ENCODE measurements at places on chromosomes 2 and 18. TPM values are rescaled to one million over a fixed set of nuclear protein-coding genes. Genes with fewer than 3 reads are reported as not detected.
A peak's percentile ranks its signal among the peaks of the same experiment; 100 is the strongest.

- DNase-seq: no peak
Observed at GRCh38 chr18:30106356-30106755, 936.2 kb downstream of the DSC3 start.

DNA sequence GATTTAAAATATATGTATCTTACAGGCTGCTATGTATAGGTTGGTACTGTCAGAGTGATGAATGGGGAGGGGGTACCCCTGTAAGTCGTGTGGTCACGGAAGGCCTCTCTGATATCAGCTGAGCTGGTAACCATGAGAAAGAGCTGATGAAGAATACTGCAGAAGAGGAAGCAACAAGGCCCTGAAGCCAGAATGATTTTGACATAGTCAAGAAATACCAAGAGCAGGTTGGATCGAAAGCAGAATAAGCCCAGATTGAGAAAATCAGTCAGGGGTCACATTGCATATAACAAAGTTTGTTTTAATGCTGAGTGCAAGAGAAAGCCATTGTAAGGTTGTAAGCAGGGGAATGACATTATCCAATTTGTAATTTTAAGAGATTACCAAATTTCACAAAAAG is 57.3 kb downstream of the UNC50 start:
- no peak for DNase-seq

DNA sequence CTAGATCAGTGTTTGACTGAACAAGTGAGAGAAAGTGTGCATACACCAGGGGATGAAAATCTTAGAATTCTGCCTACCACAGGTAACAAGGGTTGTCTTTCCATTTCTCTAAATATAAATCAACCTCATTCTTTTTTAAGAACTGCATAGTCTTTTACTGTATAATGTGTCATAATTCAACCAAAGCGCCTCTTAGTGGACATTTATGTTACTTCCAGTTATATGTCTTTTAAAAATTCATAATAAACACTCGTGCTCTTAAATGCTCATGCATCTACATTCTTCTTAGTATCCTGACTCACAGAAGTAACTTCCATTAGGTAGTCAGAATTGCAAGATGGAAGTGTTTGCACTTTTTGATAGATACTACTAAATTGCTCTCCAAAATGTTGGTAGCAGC is 76.2 kb downstream of the CHRNA1 start:
- no peak for DNase-seq

- no peak for DNase-seq
Observed at GRCh38 chr2:191352536-191352935, 107.3 kb downstream of the MYO1B start.

GRCh38 chr18:49814147-49814499 is 790 bp upstream of the ACAA2 start:
- DNase-seq: peak; percentile 73

DNA sequence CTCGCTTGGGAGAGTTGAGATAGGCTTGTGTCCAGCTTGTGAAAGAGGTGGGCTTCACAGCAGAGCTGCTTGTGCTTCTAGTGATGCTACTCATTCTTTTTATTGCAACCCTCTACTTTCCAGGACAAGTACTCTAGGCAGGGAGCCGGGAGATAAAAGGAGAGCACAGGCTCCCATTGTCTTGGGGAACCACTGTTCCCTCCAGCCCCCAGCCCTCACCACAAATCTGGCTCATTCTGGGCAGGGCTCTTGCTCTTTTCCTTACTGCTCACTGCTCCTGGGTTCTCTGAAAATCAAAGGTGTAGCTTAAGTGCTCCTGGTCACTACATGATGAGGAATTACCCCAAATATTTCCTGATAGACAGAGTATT is 81.4 kb downstream of the CABYR start:
- no peak for DNase-seq

DNA sequence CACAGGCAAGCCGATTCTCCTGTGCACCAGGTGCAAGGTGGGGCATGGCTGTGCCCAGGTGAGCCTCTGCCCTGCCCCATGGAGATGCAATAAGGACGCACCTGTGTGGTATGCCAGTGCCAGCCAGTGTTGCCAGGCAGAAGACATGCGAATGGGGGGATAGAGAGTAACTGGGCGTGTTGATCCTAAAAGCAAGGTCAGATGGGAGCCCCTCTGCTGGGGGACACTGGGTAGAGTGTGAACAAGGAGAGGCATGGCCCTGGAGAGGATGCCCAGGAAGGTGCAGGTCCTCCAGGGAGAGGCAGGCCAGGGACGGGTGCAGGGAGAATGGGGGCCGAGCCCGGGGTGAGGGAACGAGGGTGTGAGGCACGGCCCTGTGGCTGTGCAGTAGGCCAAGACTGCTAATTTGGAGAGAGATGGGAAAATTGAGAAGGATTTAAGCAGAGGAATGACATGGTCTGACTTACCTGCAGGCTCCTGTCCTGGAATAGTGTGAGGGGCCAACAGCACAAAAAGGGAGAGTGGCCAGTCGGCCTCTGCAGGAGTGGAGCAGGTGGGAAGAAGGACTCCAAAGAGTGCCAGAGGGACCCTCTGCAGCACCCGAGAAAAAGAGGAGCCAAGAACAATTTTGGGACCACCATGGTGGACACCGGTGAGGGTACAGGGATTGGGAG is 690.4 kb upstream of the HS6ST1 start:
- no peak for DNase-seq

DNA sequence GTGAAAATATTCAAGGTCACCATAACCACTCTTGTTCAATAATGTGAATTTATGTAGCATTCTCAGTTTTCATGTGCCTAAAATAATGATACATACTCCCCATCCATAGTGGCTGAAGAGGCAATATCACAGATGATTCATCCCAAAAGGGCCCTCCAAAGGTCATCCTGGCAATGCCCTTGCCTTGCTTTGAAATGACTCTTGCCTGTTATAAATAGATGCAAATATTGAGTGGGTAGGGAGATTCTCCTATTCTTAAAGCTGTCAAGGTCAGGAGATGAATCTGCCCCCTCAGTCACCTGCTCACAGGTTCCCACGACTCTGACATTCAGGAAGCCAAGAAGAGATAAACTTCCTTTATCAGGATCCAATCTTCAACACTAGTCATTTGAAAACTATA is 490.5 kb downstream of the TNS1 start:
- DNase-seq: no peak

- no peak for DNase-seq
Observed at GRCh38 chr2:173432049-173432754, 77.5 kb downstream of the CDCA7 start.

DNA sequence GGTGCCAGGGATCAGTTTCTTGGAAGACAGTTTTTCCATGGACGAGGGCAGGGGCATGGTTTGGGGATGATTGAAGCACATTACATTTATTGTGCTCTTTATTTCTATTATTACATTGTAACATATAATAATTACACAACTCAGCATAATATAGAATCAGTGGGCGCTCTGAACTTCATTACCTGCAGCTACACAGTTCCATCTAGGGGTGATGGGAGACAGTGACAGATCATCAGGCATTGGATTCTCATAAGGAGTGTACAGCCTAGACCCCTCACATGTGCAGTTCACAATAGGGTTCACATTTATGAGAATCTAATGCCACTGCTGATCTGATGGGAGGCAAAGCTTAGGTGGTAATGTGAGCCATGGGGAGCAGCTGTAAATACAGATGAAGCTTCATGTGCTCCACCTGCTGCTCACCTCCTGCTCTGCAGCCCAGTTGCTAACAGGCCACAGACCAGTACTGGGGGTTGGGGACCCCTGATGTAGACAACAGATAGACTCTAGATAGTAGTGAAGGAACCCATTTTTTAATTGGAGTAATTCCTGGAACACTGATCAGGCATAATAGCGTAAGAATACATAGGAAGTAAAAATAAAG is 41.5 kb upstream of the MC4R start:
- peak; percentile 32 for DNase-seq

GRCh38 chr2:193502363-193503035 is 1307.8 kb upstream of the TMEFF2 start:
- peak; percentile 74 for DNase-seq

- no peak for DNase-seq
Observed at GRCh38 chr2:46989491-46990230, 74.1 kb upstream of the MCFD2 start.

DNA sequence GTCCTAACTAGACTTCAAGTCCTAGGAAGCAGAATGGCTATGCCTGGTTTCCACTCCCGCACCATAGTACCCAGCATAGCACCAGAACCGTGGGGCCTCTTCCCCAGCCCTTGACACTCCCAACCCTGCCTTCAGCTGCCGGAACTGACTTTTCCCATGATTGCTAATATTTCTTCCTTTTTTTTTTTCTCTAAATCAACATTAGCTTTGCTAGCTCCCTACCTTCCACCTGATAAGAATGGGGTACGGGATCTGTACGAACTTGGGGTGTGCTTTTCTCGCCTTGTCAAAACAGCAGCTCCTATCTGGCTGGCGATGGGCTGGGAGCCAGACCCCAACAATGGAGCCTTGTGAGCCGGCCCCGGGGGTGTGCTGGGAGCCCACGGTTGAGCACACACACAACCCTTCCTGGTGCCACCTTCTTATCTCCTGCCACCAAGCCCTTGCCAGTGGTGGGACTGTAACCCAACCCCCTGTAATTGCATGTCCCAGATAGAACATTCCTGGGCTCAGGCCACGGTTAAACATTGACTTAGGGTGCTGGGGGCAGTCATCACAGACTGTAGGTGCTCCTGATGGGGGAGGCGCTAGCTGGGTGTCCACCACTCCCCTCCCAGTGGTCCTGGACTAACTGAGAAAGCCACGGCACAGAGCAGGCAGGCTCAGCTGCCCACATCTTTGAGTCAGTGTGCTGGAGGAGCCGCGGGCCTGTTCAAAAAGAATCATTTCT is 213.0 kb upstream of the HAAO start:
- peak; percentile 29 for DNase-seq

GRCh38 chr2:144217853-144218633 is 301.9 kb downstream of the ZEB2 start:
- DNase-seq: no peak

DNA sequence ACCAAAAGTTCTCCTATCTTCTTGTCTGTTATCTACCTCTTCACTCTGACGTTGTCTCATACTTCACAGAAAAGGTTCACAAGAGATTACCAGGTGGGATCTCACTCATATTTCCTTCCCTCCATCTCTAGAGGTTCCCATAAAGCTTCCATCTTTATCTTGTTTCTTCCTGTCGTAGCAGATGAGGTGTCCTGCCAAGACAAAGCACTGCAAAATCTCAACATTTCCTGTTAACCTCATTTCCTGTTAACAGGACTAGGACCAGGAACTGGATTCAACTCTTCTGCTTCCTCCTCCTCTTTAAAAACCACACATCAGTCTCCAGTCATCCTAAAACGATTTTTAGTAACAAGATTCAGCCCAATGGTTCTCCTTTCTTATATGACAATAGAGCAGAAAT is 512.8 kb upstream of the NRP2 start:
- DNase-seq: no peak

GRCh38 chr2:200578778-200579177 is 7.0 kb upstream of the AOX1 start:
- no peak for DNase-seq

GRCh38 chr2:209113026-209113425 is 310.8 kb upstream of the MAP2 start:
- no peak for DNase-seq

DNA sequence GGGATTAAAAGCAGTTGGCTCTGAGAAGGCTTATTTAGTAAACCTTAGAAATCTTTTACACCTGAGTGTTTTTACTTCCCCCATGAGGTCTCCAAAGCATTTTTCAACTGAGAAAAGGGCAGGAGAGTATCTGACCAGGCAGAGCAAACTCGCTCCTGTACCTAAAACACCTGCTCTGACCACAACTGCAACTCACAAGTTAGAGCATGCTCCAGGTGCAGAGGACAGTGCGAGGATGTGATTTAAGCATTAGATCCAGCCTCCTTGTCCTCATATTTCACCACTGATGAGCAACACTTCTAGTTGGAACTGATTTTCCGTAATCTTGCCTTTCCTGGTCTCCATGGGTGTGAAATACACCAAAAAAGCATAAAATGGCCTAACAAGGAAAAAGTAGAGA is 34.5 kb upstream of the TBC1D8 start:
- no peak for DNase-seq

DNA sequence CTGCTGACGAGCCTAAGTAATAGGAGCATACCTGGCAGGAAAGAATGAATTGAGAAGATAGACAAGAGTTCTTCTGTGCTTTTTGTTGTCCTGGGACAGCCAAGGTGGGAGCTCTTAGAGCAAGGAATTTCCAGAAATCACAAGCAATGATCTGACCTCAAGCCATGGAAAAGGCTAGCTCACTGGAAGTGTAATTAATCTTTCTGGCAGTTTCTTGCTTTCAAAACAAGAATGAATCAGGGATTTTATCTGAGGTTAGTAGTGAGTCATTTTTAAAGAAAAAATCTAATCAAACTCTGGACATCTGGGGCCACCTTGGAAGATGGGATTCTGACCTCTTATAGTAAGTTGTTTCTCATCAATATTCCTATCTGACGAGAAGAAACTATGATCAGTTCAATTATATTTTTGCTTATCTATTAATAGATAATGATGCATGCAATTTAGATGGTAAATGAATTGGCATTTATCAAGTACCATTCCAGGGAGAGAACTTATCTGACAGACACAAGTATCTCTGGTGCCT is 98.0 kb downstream of the ADCYAP1 start:
- DNase-seq: no peak

DNA sequence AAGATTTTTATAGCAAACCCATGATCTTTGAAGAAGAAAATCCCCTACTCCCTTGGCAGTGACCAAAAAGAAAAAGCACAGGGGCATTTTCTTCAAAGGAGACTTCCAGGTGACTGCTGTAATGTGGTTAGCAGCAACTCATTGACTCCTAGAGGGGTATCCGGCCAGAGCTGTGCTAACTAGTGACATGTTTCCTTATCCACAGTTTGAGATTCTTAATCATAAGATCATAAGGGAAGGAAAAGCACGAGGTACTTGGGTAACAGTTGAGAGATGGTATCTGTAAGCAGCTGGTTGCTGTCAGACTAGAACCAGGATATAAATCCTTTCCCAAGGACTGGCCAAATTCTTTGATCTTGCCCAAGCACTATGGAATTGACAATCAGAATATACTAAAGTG is 124.7 kb downstream of the MREG start:
- DNase-seq: no peak

- DNase-seq: peak; percentile 75
Observed at GRCh38 chr2:147826278-147827087, 18.3 kb upstream of the ACVR2A start.

GRCh38 chr2:68767031-68767961 is 32.7 kb downstream of the ARHGAP25 start:
- no peak for DNase-seq

GRCh38 chr2:171958475-171958874 is 36.2 kb downstream of the HAT1 start:
- DNase-seq: no peak

The ALPP gene
- total RNA-seq: 37.0 TPM

The VWA3B gene
- total RNA-seq: 5.2 TPM

The NCKAP5 gene
- total RNA-seq: 40.4 TPM

The ST6GAL2 gene
- 0.46 TPM for total RNA-seq

The HOXD9 gene
- not detected for total RNA-seq

The ABCG5 gene
- 0.09 TPM for total RNA-seq

The SRD5A2 gene
- 0.44 TPM for total RNA-seq

The POTEF gene
- not detected for total RNA-seq

The CCDC148 gene
- total RNA-seq: 2.0 TPM

The SLC19A3 gene
- 37.6 TPM for total RNA-seq

The ASXL3 gene
- 1.4 TPM for total RNA-seq

The UGT1A9 gene
- not detected for total RNA-seq

The MAP3K19 gene
- total RNA-seq: 45.7 TPM

The ZNF2 gene
- total RNA-seq: 5.4 TPM

The BCL11A gene
- 9.2 TPM for total RNA-seq

The COQ10B gene
- total RNA-seq: 25.4 TPM

The UGT1A3 gene
- not detected for total RNA-seq

The SLC16A14 gene
- 0.55 TPM for total RNA-seq

The FAM110C gene
- 6.7 TPM for total RNA-seq

The ADGRF3 gene
- total RNA-seq: not detected
